Astrocyte of the hippocampus (primary cell): ENCODE measurements at places on chromosomes 1 and 21.
A peak's percentile ranks its signal among the peaks of the same experiment; 100 is the strongest.

DNA sequence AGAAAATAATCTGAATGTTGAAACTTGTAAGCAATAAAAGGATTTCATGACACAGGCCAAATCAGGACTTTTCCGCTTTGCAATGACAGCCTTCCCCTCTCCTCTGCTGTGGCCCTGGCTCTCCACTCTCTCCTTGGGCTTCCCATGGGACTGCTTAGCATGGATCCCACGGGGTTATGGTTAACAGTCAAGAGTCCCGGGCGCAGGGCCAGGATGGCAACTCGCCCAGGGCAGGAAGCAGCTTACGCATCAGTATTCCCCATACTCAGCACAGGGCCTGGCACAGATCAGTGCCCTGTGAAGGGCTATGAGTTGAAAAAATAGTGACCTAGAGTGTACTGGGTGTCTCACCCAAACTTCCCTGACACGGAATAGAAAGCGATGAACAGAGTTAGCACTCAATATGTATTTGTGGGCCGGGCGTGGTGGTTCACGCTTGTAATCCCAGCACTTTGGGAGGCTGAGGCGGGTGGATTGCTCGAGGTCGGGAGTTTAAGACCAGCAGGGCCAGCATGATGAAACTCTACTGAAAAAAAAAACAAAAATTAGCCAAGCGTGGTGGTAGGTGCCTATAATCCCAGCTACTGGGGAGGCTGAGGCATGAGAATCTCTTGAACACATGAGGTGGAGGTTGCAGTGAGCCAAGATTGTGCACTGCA lies 29.1 kb upstream of the GRHL3 start:
- peak; percentile 96 for DNase-seq

GRCh38 chr1:36159614-36160387 lies 3.8 kb downstream of the MAP7D1 start:
- DNase-seq: no peak

- DNase-seq: no peak
Measured at GRCh38 chr21:41632748-41633475, 125.0 kb upstream of the TMPRSS2 start.

DNA sequence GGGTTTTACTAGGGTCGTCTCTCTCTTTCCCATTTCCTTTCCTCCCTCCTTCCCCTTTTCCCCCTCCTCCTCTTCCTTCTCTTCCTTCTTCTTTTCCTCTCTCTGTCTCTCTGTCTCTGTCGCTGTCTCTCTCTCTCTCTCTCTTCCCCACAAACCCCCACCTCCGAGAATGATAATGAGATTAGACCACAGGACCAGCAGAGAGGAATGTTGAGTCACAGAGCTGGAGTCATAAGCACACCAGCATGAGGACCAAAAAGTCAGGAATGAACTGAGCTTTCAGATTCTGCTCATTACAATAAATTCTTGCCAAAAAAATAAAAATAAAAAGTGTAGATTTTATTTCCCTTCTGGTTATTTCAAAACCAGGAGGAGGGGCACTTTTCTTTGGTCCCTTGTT lies 377.4 kb downstream of the LTN1 start:
- peak; percentile 81 for DNase-seq

- no peak for DNase-seq
Measured at GRCh38 chr1:111148376-111148881, 8.4 kb downstream of the CEPT1 start.

GRCh38 chr1:83027511-83027910 lies 971.4 kb downstream of the TTLL7 start:
- no peak for DNase-seq

- no peak for DNase-seq
Measured at GRCh38 chr1:68586766-68587165, 89.9 kb upstream of the DEPDC1 start.

- peak; percentile 44 for DNase-seq
Measured at GRCh38 chr1:184385865-184386311, 941 bp upstream of the C1orf21 start.

DNA sequence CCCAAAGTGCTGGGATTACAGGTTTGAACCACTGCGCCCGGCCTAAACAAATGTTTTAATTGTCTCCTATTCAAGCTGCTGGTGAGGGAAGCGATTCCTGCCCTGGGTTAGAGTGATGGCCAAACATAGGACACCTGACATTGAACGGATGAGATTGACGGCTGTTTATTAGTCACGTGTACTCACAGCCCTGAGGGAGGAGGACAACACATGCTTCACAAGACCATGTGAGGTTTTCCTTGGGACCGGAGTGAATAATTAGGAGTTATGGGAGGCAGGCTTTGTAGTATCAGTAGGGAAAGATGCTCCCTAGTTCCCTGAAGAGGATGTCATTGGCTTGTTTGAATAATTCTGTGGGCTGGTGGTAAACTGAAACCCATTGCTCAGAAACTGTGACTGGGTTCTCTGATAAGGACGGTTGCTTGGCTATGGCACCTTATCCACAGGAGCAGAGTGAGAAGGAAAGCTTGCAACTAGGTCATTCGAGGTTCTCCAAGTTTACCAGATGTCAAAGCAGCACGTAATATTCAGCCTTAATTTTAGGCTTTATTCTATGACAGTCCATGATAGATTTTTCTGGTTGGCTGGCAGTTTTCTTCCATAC lies 245.8 kb downstream of the PLA2G4A start:
- no peak for DNase-seq

DNA sequence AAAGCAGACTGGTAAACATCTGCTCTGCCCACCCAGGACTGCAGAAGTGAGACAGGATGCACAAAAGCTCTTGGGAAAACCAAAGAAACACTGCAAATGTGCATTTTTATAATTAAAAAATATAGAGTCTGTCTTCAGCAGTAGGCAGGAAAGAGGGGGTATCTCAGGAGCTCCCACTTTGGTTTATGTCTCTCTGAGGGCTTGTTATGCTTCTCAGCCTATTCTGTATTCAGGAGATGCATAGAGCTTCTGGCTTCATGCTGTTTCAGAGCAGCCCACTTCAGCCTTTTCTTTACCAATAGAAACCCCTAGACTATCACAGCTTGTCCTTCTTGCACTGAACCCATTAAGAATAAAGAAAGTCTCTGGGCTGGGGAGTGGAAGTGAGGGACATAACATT lies 148.0 kb downstream of the ROR1 start:
- no peak for DNase-seq

- no peak for DNase-seq
Measured at GRCh38 chr1:15176120-15176519, 22.6 kb downstream of the TMEM51 start.

GRCh38 chr1:5120559-5120958 lies 466.1 kb downstream of the AJAP1 start:
- DNase-seq: no peak

DNA sequence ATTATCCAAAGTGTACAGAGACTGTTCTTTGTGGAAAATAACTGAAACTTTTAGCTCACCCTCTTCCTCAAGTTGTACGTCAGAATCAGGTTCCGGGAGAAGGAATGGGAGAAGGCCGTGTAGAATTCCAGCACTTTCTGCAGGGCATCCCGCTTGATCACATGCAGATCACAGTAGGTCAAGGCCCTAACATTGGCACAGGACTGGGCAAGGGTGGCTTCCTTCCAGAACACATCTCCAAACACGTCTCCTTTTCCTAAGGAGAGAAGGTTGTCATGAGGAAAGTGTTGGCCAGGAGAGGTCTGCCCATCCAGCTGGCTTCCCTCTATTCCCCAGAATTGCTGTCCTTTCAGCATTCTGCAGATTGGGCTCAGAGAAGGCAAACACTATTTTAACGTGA lies 358.7 kb downstream of the KCNH1 start:
- no peak for DNase-seq
